SK-N-SH treated with all-trans-retinoic acid at 6 μM for 48 hours (cell line): ENCODE measurements at places on chromosomes 3 and 15.

DNA sequence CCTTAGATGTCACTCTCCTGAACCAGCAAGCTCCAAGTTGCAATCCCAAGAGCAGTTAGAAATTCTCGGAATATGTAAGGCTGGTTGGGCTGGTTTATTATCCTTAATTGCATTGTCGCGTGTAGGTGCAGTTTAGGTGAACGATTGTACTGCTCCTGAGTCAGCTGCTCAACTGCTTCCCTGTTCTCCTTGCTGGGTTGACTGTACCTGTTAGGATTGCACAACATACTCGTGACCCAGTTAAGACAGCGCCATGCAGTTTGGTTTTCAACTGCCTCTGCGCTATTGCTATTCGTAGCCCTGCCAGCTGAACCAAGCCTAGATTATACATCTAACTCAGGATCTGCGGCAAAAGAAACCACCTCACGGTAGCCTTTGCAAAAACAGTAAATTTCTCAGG lies 41.0 kb downstream of the BCL2L10 start:
- no peak for ATAC-seq

GRCh38 chr3:159992589-159992988 lies 4.0 kb downstream of the IL12A start:
- ATAC-seq = no peak

- ATAC-seq = no peak
These were observed 19.1 kb downstream of the KLHL6 start for GRCh38 chr3:183536238-183536880.

DNA sequence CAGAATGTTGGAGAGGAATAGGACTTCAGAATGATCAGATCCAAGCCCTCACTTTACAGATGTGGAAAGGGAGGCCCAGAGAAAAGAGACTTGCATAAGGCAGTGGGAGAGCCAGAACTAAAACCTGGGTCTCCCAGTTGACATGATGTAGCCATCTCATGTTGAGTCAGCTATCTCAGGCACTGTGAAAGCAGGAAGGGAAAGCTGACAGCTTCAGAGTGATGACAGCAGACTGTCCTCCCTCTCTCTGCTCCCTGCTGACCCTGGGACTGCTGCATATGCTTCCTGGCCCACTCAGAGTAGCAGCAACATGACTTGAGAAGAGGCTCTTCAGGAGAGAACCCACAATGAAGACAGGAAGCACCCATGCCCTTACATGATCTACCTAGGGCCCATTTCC lies 14.7 kb downstream of the FHIT start:
- no peak for ATAC-seq

DNA sequence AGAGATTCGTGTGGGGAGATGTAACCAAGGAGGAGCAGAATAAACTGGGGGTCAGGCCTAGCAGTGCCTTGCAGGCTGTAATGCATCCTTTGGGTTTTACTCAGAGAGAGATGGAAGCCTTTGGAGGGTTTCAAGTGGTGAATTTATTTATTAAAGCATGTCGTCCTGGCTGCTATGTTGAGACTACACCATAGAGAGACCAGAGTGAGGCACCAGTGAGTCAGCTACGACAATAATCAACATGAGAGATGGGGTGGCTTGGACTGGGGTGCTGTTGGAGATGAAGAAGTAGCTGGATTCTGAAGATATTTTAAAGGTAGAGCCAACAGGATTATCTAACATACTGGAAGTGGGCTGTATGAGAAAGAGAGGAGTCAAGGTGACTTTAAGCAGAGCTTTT lies 335.3 kb upstream of the ARHGEF26 start:
- ATAC-seq = no peak

DNA sequence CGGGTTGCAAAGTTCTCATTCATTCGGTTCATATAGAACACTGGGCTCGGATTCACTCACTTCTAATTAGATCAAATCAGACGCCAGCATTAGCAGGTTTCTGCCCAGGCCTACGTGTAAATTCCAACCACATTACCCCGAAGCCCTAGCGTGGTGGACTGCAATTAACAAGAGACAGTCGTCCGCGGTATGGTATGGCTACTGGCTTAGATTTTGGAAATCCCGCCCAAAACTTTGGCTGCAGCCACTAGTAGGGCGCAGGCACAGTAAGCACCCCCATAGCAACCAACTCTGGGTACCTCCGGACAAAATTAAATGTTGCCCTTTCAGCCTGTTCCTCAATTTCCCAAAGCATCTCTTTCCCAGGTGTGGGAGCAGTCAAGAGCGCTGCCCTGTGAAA lies 771 bp downstream of the RARRES1 start:
- no peak for ATAC-seq

DNA sequence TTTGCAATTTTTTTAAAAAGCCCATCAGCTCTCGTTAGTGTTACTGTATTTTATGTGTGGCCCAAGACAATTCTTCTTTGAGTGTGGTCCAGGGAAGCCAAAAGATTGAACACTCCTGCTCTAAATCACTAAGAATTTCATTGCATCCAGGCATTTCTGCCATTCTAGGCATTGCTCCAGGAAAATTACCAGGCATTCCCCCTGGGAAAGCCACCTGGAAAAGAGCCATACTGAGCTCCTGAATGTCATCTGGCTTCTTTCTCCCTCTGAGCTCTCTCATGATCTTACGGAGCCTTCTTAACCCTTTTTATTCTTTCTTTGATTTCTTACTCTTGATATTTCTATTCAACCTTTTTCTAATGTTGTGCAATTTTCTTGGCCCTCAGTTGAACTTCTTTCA lies 202.2 kb downstream of the DOCK3 start:
- ATAC-seq = no peak
